ENCODE measurements at places on chromosomes 13 and 19.

DNA sequence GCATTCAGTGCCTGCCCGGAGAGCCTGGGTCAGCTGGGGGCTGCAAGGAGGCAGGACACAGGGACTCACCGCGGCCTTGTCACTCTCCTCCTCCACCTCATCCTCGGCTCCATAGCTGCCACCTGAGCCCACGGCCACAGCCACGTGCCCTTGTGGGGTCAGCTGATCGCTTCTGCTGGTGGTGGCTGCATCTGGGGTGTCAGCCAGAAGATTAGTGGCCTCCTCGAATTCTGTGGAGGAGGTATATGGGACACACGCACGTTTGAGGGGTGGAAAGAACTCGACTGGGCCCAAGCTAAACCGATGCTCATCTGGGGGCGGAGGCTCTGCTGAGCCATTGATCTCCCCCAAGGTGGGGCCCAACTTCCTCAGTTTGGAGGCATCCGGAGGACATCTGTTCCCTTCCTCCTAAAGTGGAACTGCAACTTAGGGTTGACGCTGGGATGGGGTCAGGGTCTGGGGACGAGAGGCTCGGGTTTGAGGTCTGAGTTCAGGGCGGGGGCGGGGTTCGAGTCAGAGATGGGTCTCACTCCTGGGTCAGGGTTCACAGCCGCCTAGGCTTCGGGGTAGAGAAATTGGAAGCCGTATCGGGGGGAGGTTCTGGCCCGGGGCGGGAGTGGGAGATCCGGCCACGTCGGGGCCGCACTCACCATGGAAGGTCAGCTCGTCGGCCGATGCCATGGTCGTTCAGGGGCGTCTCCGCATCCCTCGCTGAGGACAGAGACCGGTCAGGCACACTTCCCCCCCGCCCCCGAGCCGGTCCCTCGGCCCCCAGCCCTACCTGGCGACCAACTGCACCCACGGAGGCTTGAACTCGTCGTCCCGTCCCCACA, 493 bp downstream of the YIPF2 start:
- no peak for DNase-seq

GRCh38 chr13:90272356-90272755, 1075.1 kb upstream of the MIR17HG start:
- DNase-seq, result no peak

GRCh38 chr19:38055655-38056521, 148.9 kb downstream of the SIPA1L3 start:
- no peak for DNase-seq

GRCh38 chr19:29193155-29193554, 19.8 kb downstream of the UQCRFS1 start:
- DNase-seq, result no peak

- no peak for DNase-seq
Measured at GRCh38 chr19:55228015-55228391, 560 bp downstream of the TMEM86B start.

- DNase-seq, result no peak
Measured at GRCh38 chr19:42443944-42444398, 1.2 kb upstream of the CXCL17 start.

DNA sequence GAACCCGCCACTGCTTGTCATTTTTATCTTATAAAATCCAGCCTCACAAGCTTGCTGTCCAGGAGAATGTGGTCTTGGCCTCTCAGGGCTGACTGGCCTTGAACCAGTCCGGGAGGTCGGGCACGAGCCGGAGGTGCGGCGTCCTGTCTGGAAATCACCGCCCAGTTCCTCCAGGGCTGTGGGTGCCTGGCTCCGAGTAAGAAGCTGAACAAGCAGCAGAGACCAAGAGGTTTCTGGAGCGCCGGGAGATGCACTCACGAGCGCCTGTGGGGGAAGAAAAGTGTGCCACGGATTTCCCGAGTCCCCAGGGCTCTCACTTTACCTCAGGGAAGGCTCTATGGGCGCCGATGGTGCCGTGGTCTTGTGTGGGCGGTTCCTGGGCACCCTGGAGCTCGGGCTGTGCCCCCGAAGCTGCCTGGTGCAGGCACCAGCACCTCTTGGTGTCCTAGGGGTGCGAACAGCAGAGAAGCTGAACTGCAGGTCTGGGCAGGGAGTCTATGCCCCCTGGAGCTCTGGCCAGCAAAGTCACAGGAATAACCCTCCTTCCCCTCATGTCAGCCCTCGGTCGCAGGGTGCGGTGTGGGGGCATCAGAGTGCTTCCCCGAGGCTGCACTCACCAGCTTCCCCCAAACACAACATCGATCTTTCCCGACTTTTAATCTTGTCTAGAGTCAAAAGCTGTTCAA, 50.0 kb downstream of the GAS6 start:
- no peak for DNase-seq

DNA sequence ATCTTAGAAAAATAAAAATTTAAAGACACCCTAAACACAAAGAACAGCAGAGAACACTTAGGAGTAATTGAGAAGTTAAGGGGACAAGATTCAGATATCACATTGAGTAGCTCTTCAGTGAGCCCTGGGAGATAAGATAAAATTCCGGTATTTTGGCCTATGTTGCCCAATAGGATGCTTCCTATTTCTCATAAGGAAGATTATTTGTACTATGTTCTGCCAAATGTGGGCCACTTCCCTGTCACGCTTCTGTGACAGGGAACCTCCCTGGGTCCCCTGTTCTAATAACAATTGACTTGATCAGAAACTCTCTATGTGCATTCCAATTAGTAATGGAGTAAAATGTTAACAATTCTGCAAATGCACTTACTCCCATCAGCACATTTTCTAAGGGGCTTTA, 310.7 kb downstream of the MYO16 start:
- no peak for DNase-seq

DNA sequence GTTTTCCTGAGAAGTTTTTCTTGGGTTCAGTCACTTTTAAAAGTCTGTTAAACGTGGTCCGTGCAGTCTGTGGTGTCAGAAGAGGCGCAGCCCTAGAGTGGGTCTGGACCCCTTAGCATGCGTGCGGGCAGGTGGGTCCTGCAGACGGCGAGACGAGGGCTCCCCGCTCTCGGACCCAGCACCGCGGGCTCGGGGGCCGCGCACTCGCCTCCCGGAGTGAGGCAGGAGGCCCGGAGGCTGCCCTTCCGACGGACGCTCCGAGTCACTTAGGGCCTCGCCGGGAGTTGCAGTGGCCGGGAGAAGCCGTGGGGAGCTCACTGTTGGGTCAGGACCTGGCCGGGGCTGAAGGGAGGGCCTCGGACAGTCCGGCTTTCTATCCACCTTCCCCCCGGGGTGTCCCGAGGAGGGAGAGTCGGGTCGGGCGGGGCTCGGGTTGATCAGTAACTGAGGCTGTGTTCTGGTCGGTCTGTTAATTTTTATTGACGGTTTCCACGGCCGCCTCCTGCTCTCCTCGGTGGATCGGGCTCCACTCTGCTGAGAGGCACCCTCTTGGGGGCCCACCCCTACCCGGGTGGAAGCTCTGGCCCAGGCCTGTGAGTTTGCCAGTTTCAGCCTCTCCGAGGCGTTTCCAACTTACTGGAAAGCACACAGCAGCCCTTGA, 1.3 kb downstream of the PTBP1 start:
- no peak for DNase-seq

- DNase-seq, result peak; percentile 32
Measured at GRCh38 chr19:34336781-34337271, 28.2 kb upstream of the GPI start.

DNA sequence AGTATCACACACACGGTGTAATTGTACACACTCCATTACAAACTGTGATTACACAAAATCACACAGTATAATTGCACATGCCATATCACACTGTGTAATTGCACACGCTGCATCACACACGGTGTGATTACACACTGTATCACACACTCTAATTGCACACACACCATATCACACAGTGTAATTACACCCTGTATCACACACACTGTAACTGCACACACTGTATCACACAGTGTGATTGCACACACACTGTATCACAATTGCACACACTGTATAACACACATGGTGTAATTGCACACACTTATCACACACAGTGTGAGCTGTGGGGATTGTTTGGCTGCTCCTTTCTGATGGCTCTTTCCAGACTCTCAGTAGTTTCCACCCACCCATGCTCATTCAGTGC, 162.6 kb upstream of the SGCG start:
- DNase-seq, result no peak

DNA sequence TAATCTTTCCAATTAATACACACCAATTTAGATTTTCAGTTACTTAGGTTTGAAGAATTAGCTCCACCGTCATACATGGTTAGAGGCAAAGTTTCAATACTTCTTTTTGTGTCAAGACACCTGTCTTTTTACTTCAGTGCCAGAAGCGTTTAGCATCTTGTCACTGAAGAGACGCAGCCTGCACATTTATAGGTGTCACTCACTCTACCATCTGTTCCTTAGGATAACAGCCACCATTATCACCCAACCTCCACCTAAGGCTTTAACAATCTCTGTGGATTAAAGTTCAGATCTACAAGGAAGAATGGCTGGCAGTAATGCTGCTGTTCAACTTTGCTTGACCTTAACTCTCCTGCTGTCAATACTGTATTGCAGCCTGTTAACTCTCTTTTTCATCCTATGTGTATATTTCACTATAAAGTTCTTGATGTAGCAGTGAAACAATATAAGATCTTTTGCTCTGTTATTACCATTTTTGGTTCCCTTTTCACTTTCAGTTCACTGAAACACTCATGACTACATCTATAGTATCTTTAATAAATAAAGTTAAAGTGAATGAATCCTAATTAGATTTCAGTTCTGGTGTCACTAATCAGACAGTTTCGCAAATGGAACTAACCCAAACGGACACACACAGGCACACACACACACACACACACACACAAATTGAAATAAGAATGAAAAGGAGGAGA, 435.6 kb downstream of the PCDH9 start:
- DNase-seq, result peak; percentile 95

GRCh38 chr13:49452725-49453457, 8.8 kb downstream of the SETDB2 start:
- DNase-seq, result no peak

GRCh38 chr13:54742984-54743383, 1714.4 kb downstream of the OLFM4 start:
- DNase-seq, result peak; percentile 5

GRCh38 chr19:41478171-41478570, 35.2 kb downstream of the ERICH4 start:
- no peak for DNase-seq

- no peak for DNase-seq
Measured at GRCh38 chr19:42394751-42395150, 4.7 kb upstream of the CNFN start.

- DNase-seq, result no peak
Measured at GRCh38 chr13:29954082-29955028, 103.9 kb upstream of the UBL3 start.

DNA sequence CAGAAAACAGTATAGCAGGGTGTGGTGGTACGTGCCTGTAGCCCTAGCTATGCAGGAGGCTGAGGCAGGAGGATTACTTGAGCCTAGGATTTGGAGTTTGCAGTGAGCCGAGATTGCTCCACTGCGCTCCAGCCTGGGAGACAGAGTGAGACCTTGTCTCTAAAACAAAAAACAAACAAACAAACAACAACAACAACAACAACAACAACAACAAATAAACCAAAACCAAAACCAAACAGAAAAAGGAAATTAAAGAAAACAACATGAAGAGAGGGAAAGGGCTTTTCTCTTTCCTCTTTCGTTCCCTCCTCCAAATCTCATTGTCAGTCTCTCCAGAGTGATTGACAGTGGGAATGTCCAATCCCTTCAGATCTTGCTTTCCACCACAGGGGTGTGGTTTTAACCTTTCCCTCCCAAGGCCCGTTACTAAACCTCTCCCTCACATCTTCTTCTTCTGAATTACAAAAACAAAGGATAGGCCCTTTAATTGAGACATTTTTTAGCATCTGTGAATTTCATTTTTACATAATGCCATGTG, 341.2 kb downstream of the HS6ST3 start:
- no peak for DNase-seq

- DNase-seq, result no peak
Measured at GRCh38 chr19:1453525-1454364, 3.8 kb downstream of the APC2 start.

DNA sequence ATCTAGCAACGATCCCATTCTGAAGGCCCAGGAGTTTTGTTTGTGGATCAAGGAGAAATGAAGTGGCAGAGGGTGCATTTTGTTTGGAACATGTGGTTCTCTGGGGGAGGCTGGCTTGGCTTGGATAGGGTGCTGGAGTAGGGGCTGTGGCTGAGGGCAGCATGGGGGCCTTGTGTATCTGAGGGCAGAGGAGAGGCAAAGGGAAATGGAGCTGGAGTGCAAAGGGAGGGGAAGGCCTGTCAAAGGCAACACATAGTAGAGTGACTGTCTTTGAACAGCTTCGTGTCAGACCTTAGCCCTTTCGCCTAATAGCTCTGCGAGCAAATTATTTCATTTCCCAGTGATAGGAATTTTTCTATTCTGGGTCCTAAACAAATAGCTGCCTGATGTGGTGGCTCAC, 187.2 kb downstream of the KCNRG start:
- peak; percentile 48 for DNase-seq

DNA sequence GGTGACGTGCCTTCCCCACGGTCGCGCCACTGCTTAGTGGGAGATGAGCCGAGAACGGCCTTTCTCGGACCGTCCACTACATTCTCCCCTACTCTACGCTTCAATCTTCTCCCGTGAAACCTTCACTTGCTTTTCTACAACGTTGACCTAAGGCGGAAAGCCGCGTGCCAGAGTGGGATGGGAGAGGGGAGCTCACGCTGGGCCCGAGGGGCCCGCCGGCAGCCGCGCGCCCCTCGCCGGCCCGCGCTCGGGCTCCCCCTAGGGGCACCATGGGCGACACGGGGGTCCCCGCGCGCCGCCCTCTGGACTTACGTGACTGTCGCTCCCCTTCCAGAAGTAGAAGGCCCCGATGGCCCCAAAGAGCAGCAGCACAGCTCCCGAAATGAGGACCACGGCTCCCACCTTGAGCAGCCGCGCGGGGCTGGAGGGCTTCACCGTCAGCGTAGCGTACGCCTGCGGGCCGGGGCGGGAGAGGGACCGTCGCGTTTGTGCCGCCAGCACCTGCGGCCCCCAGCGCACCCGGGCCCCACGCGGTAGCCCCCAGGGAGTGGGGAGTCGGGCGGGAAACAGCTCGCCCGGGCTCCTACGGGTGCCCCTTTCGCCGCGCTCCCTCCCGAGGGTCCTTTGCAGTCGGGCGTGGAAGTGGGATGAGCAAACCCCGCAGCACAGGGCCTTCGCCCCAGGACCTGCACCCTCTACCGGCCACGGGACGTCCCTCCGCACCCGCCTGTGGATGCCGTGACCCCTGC, 727 bp downstream of the CNMD start:
- no peak for DNase-seq

GRCh38 chr13:50537029-50537428, 306.5 kb downstream of the DLEU7 start:
- no peak for DNase-seq

GRCh38 chr13:29537736-29538651, 57.5 kb downstream of the SLC7A1 start:
- DNase-seq, result no peak

DNA sequence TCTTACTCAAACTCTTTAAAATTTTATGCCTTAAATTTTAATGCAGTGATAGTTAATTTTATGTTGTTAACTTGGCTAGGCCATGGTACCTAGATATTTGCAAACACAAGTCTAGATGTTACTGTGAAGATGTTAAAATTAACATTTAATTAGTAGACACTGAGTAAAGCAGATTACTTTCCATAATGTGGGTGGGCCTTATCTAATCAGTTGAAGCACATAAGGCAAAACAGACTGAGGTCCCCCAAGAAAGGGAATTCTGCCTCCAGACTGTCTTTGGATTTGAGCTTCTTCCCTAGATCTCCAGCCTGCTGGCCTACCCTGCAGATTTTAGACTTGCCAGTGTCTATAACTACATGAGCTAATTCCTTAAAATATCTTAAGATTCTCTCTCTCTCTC, 294.0 kb downstream of the ENOX1 start:
- DNase-seq, result no peak

Measured in NCI-H2171 treated with DMSO at 0.1 percent for 48 hours (cell line).